ENCODE measurements at places on chromosomes 5 and 9. TPM values are rescaled to one million over a fixed set of nuclear protein-coding genes. Genes with fewer than 3 reads are reported as not detected.

UHRF2 gene
- 45.1 TPM for total RNA-seq

PPP2R2B gene
- total RNA-seq = 4.0 TPM

C5orf34 gene
- 2.3 TPM for total RNA-seq

SPATA9 gene
- total RNA-seq = 1.0 TPM

HRCT1 gene
- total RNA-seq = 51.2 TPM

LHX2 gene
- total RNA-seq = not detected

GAS1 gene
- 8.2 TPM for total RNA-seq

CAST gene
- 282 TPM for total RNA-seq

CHMP5 gene
- 65.2 TPM for total RNA-seq

TAF11L5 gene
- total RNA-seq = not detected

TIMD4 gene
- 8.0 TPM for total RNA-seq

GLRA1 gene
- total RNA-seq = not detected

IFNB1 gene
- total RNA-seq = not detected

PCDHGA11 gene
- total RNA-seq = 3.6 TPM

AK3 gene
- total RNA-seq = 70.9 TPM

FAM221B gene
- not detected for total RNA-seq

SAXO1 gene
- 0.35 TPM for total RNA-seq

C5 gene
- 4.6 TPM for total RNA-seq

NOXA1 gene
- total RNA-seq = 21.8 TPM

PPP3R2 gene
- total RNA-seq = not detected

SEMA4D gene
- total RNA-seq = 147 TPM

SUSD3 gene
- 12.2 TPM for total RNA-seq

TRIM36 gene
- total RNA-seq = 1.8 TPM

SYK gene
- 52.2 TPM for total RNA-seq

SPATA31C1 gene
- not detected for total RNA-seq

PRUNE2 gene
- 65.1 TPM for total RNA-seq

TMEM232 gene
- total RNA-seq = 11.3 TPM

SLC25A2 gene
- 0.94 TPM for total RNA-seq

CFAP157 gene
- total RNA-seq = 2.9 TPM

F2RL1 gene
- total RNA-seq = 51.9 TPM

MZB1 gene
- 49.6 TPM for total RNA-seq

NUTM2F gene
- not detected for total RNA-seq

DDX4 gene
- total RNA-seq = not detected

NSG2 gene
- not detected for total RNA-seq

WHRN gene
- 14.8 TPM for total RNA-seq

CDKN2B-AS1 gene
- total RNA-seq = 0.82 TPM

PDZD2 gene
- 14.8 TPM for total RNA-seq

DNM1 gene
- total RNA-seq = 22.6 TPM

TMEM215 gene
- total RNA-seq = not detected

PCDHGC5 gene
- total RNA-seq = 1.4 TPM

PCDHB14 gene
- total RNA-seq = 6.2 TPM

SLC23A1 gene
- total RNA-seq = 3.5 TPM

SCGB3A2 gene
- total RNA-seq = not detected

TDRD7 gene
- 15.0 TPM for total RNA-seq

MAMDC4 gene
- total RNA-seq = 8.1 TPM
